NCI-H748 treated with DMSO at 0.1 percent for 48 hours (cell line): ENCODE measurements at places on chromosomes 6 and 20.

DNA sequence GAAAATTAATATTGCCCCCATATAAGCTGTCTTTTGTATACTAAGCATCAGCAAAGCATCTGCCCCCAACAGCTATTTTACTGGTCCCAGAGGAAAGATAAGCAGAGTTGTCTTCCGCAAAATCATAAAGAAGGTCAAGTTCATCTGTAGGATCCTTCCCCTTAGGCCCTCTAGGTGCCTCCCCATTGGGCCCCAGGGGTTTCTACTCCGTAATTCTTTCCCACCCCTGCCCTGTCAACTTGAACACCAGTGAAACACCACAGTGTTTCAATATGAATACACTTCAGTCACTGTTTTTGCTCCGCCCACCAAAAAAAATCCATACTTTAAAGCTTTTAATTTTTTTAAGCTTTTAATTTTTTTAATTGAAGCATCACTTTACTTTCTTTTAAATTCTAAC lies 159.2 kb downstream of the ATXN1 start:
- DNase-seq, result no peak

GRCh38 chr6:13427316-13427715 lies 60.1 kb downstream of the GFOD1 start:
- DNase-seq, result no peak

- no peak for DNase-seq
Observed at GRCh38 chr6:12548526-12548925, 168.0 kb upstream of the PHACTR1 start.

- DNase-seq, result no peak
Observed at GRCh38 chr20:6683021-6683977, 84.2 kb upstream of the BMP2 start.

DNA sequence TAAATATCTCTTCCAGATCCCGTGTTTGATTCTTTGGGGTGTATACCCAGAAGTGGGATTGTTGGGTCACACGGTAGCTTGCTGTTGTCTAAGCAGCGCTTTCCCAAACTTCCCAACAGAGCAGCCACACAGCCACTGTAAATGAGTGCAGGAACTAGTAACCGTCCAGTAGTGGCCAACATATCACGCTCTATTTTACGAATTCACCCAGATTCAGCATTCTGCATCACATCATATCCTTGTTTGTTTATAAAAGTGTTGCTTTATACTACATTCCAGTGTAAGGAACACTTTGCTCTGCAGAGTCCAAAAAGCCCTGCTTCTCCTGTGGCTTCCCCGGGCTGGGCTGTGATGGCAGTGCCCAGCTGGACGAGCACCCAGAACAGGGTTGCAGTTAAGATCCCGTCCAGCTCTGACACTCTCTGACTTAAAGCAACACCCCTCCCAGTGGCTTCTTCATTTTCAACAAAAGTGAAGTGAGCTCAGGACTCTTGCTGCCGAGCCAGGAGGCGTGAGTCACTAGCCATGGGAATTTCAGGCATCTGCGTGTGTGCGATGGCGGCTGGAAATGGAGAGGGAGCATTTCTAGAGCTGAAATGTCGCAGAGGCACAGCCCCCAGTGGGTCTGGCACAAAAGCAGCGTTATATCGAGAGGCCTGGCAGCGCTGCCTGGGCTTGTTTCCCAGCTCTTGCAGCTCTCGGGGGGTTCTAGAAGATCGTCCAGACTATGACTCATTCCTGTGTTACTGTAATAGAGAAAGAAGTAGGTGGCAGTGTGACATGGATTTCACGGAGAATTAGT lies 216.3 kb upstream of the ECI2 start:
- DNase-seq, result no peak

GRCh38 chr6:104973404-104973803 lies 16.5 kb downstream of the LIN28B start:
- DNase-seq, result no peak
